NCI-H1105 treated with DMSO at 0.1 percent for 48 hours (cell line): ENCODE measurements at places on chromosomes 2 and 18.
A peak's percentile ranks its signal among the peaks of the same experiment; 100 is the strongest.

GRCh38 chr18:25724997-25725396 lies 365.4 kb downstream of the SS18 start:
- DNase-seq = no peak

DNA sequence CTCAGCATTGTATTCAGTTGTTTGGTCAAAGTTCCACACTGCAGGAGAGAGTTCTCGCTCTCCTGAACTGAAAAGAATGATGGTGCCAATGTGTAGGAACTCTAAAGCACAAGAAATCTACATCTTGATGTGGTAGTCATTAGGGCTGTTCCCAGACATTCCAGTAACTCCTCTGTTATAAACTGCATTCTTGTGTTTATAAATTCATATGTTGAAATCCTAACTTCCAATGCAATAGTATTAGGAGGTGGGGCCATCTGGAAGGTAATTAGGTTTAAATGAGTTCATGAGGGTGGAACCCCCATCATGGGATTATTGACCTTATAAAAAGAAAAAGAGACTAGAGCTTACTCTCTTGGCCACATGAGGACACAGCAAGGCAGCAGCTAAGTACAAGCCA lies 239.6 kb downstream of the CDH20 start:
- DNase-seq = no peak

DNA sequence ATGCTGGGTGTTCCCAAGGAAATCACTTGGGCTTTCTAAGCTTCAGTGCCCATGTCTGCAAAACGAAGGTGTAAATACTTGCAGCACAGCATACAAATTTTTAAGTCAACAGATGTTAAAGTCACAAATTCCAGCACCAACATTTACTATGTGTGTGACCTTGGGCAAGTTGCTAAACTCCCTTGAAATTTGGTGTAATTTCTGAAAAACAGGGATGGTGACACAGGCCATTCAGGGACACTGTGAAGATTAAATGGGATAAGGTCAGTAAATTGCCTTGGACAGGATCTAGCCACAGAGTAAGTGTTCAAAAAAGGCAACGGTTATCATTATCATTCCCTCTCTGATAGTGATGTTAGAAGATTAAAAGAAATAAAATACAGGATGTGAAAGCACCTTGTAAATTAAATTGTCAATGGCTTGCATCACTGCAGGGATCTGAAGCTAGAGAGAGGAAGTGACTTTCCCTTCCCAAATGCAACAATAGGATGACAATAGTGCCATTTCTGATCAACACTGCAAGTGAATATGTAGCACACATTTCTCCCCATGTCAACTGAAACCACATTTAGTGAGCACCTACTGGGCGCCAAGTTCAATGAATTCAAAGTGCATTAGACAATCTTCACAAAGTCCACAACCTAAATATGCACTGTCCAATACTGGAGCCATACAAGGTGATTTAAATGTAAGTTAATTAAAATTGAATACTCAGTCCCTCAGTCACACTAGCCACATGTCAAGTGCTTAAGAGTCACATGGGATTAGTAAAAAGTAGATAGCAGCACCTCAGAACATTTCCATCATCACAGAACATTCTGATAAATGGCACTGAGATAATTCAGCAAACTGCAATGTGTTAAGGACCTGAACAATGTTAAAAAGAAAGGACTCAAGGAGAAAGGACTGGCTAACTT lies 81.2 kb downstream of the STK39 start:
- no peak for DNase-seq

DNA sequence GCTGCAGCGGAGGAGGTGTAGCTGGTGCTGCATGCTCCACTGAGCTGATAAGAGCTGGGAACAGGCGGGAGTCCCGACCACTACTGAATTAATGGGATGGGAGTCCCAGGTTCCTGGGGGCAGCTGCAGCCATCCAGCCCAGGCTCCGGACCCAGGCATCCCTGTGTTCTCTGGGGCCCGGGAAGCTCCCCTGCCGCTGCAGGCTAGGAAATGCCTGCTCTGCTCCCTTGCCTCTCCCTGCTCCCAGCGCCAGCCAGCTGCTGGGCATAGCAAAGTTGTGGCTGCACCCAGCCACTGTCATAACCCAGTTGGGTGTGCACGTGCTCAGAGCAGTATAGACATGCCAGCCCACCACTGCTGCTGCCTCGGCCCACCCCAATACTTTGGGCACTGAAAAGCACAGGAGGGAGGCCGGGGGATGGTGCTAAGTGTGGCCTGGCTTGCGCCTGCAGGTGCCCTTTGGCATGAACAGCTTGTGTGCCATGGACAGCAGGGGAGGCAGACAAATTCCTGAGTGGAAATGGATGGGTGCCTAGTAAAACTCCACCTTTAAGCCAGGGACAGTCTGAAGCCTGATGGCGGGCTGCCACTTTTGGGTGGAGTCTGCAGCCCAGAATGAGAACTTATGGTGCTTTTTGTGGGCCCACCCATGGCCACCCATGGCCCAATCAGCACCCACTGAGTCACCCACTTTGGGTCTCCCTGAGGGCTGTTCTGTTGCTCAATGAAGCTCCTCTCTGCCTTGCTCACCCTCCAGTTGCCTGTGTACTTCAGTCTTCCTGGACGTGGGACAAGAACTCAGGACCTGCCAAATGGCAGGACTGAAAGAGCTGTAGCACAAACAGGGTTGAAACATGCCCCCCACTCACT lies 219.3 kb upstream of the TMEFF2 start:
- DNase-seq = no peak

GRCh38 chr2:141271346-141271745 lies 859.5 kb downstream of the LRP1B start:
- DNase-seq = peak; percentile 1

- no peak for DNase-seq
These were observed 53.0 kb upstream of the ASAP2 start for GRCh38 chr2:9153643-9153980.

- DNase-seq = peak; percentile 19
These were observed 16.5 kb upstream of the PSD4 start for GRCh38 chr2:113157118-113157896.

DNA sequence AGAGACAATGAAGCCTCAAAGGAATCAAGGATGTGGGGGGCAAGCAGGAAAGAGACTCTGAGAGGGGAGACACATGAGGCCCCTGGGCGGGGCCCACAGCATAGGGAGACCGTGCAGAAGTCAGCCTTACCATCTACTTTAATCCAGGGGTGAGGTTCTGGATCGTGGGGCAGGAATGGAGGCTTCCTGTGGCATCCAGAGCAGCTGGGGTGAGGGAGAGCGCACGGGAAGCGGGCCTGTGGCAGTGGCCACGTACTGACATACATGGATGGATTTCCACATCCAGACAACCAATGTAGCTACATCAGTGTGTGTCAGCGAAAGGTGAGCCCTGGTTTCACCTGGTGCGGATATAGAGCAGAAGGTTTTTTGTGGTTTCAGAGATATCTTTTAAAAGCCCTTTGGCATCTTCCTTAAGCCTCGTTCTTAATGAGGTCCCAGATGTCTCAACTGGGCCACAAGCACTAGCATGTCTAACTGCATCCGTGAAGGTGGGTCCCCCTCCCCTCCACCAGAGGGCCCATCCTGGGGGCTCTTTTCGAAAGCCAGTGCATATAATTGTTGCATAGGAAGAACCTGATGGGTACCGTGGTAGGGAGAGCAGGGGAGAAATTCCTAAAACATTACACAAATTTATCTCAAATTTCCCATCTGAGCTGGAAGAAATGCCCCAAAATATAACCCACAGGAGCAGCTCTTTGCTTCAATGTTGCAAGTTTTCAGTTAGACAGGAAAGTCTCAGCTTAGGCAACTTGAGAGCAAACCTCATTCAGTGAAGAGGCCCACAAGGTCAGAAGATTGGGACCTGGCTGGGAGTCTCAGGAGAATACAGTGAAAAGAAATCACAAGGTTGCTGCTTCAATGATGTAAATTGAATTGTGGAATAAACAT lies 90.9 kb downstream of the SP3 start:
- DNase-seq = no peak

DNA sequence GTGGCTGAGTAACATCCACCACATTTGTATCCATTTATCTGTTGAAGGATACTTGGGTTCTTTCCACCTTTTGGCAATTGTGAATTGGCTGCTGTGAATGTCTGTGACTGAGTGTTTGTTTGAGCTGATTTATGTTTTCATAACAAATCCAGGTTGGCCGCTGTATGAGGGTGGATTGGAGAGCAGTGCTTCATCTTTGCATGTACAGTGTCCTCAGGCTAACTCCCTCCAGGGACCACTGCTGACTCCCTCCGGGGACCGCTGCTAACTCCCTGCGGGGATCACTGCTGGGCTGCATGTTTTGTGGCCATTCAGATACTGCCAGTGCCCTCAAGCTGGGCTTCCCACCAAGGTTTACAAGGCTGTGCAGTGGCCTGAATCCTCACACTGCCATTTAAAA lies 10.2 kb downstream of the BOK start:
- no peak for DNase-seq

DNA sequence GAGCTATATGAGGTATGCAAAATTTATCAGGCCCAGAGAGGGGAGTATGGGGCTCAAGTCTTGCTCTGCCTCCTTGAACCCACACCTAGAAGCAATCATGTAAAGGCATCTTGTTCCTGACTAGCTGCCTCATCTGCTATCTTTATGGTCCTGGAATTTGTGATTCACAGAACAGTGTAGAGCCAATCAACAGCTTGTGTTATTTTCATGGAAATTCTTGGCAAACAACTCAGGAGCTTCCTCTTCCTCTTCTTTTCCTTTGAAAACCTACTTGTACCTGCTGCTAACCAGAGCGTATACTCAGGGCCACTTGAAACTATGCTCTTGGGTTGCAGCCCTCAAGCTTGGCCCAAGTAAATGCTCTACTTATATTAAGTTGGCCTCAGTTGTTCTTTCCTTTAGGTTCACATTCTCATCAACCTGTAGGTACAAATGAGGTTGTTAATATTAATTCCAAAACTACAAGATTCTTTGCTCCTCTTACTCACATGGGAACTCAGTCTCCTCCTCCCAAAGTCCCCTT lies 3.5 kb upstream of the NOSTRIN start:
- DNase-seq = no peak

DNA sequence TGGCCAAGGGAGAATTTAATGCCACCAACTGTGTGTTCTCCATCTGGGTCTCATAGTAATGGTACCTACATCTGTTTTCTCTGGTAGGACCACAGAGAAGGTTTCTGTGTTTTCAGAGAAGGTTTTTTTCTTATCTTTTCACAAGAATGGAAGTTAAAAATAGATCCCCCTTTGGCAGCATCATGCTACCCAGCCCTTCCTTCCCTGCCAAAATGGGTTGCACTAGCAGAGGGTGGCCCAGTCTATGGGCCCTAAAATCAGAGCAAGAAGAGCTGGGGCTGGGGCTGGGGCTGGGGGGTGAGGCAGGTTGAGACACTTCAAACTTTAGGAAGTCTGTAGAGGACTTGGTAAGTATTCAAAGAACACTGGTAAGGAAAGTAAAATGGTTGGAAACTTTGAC lies 44.8 kb upstream of the ZDBF2 start:
- DNase-seq = no peak

DNA sequence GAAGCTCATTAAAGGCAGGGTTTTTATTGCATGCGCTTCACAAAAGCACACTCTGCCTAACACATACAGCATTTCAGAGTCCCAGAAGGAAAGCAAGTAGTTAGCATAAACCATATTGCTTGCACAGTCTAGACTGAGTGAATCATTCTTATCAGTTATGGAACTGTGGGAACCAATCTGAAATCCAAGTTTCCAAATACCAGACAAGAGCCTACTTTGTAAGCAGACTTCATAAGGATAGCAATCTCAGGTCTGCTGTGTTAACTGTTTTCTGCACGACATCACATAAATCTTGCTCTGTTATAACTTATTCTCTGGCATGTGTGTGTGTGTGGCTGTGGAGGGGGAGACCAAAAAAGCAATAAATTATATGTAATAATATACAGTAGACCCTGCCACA lies 608.1 kb upstream of the REG3G start:
- DNase-seq = peak; percentile 58

- DNase-seq = no peak
These were observed 150.8 kb downstream of the PXDN start for GRCh38 chr2:1593371-1594122.

DNA sequence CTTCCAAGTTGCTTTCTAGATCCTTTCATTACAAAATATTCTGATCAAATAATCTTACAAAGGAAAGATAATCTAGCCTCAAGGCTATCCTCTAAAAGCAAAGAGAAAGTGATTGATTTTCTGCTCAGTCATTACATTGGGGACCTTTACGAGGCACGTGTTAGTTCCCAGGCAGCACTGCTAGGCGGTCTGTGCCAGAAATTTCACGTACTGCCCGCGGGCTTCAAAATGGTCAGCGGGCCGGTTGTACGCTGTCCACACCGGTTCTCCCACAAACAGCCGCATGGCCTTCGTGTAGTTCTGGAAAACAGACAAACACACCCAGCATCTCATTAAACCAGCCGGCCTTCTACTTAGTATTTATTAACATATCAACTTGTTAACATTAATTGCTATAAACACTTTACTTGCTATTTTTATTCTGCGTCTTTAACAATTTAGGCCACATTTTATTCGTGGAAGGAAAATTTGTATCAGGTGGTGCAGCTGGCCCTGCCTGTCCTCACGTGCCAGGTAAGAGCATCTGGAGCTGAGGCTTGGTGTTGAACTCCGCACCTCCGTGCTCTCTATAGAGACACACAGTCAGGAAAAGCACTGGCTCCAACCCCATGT lies 20.4 kb downstream of the ADI1 start:
- no peak for DNase-seq

- DNase-seq = no peak
These were observed 6.7 kb upstream of the CERS6 start for GRCh38 chr2:168449419-168449818.

- DNase-seq = no peak
These were observed 33.9 kb upstream of the DARS1 start for GRCh38 chr2:136019306-136019705.

- no peak for DNase-seq
These were observed 204.9 kb upstream of the ACVR2A start for GRCh38 chr2:147639891-147640290.

- DNase-seq = no peak
These were observed 1429.1 kb downstream of the LRP1B start for GRCh38 chr2:140701726-140702125.

- DNase-seq = no peak
These were observed 650.4 kb downstream of the RNF144A start for GRCh38 chr2:7567646-7568045.

GRCh38 chr18:9867071-9867594 lies 18.6 kb upstream of the TXNDC2 start:
- no peak for DNase-seq

- no peak for DNase-seq
These were observed 996 bp downstream of the PTCD3 start for GRCh38 chr2:86107031-86107430.

DNA sequence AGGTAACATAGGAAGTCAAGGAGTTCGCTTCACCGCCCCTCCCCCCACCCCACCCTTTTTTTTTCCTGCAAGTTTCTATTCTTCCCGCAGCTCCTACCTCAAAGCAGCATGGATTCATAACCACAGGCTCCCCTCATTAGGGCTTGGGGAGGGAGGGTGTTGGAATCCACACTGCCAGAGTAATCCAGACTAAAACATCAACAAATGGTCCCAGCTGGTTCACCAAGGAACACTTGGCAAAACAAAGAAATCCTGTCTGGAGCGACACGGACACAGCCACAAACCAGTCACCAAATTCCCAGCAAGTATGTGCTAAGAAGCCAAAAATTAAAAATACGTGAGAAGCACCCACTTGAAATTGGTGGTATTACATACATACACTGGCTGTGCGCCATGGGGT lies 106.9 kb upstream of the PPP1CB start:
- DNase-seq = no peak
